Smooth muscle cell of the pulmonary artery (primary cell): ENCODE measurements at places on chromosomes 6 and 20. TPM values are rescaled to one million over a fixed set of nuclear protein-coding genes. Genes with fewer than 3 reads are reported as not detected.

TMEM151B gene
- total RNA-seq, result not detected in 2 replicates

EPHA7 gene
- 0.07 and 0.26 TPM in 2 replicates for total RNA-seq

FRK gene
- total RNA-seq, result 1.6 and 2.8 TPM in 2 replicates

CEP85L gene
- total RNA-seq, result 17.0 and 17.2 TPM in 2 replicates

HLA-DRB1 gene
- 1.3 TPM in 1 of 2 replicates, not detected in the other for total RNA-seq

MAPK13 gene
- total RNA-seq, result 16.7 and 17.1 TPM in 2 replicates

DNAH8 gene
- total RNA-seq, result under 0.01 TPM in 1 of 2 replicates, not detected in the other

DUSP15 gene
- total RNA-seq, result 0.17 and 0.20 TPM in 2 replicates

OR2J3 gene
- not detected in 2 replicates for total RNA-seq

BMP2 gene
- total RNA-seq, result 5.9 and 10.3 TPM in 2 replicates

HCRTR2 gene
- not detected in 2 replicates for total RNA-seq

FAM162B gene
- 2.2 and 11.5 TPM in 2 replicates for total RNA-seq

HS3ST5 gene
- total RNA-seq, result not detected in 2 replicates

KIF13A gene
- total RNA-seq, result 88.7 and 91.5 TPM in 2 replicates

PTK7 gene
- 36.5 and 85.2 TPM in 2 replicates for total RNA-seq

ELOVL4 gene
- total RNA-seq, result 5.4 and 7.0 TPM in 2 replicates

RAB23 gene
- 46.0 and 54.3 TPM in 2 replicates for total RNA-seq

OSBPL2 gene
- total RNA-seq, result 30.7 and 32.0 TPM in 2 replicates

SGK2 gene
- total RNA-seq, result 0.73 and 0.85 TPM in 2 replicates

MMP24 gene
- 0.98 and 2.0 TPM in 2 replicates for total RNA-seq

VWA7 gene
- total RNA-seq, result 0.26 and 0.46 TPM in 2 replicates

PTGIS gene
- 121 and 154 TPM in 2 replicates for total RNA-seq

EPPIN gene
- total RNA-seq, result 0.39 TPM in 1 of 2 replicates, not detected in the other

CLVS2 gene
- not detected in 2 replicates for total RNA-seq

UBD gene
- total RNA-seq, result not detected in 2 replicates

NKX2-2 gene
- not detected in 2 replicates for total RNA-seq

LPIN3 gene
- 7.0 and 8.3 TPM in 2 replicates for total RNA-seq

PRKN gene
- total RNA-seq, result 1.1 and 3.0 TPM in 2 replicates

TMEM217 gene
- total RNA-seq, result 1.4 and 2.2 TPM in 2 replicates

GABRR1 gene
- not detected in 2 replicates for total RNA-seq

RBPJL gene
- not detected in 2 replicates for total RNA-seq

OSER1 gene
- total RNA-seq, result 30.6 and 37.1 TPM in 2 replicates

LGSN gene
- total RNA-seq, result 0.07 TPM in 1 of 2 replicates, not detected in the other

DLK2 gene
- 0.20 and 0.86 TPM in 2 replicates for total RNA-seq

RMND1 gene
- total RNA-seq, result 23.7 and 58.7 TPM in 2 replicates

TASP1 gene
- total RNA-seq, result 6.0 and 9.6 TPM in 2 replicates

FARS2 gene
- total RNA-seq, result 22.4 and 22.9 TPM in 2 replicates

MAS1 gene
- total RNA-seq, result under 0.01 and 0.20 TPM in 2 replicates

MAN1A1 gene
- 63.3 and 112 TPM in 2 replicates for total RNA-seq

SLC22A7 gene
- total RNA-seq, result not detected in 2 replicates
